ENCODE measurements at places on chromosomes 7 and 10.

DNA sequence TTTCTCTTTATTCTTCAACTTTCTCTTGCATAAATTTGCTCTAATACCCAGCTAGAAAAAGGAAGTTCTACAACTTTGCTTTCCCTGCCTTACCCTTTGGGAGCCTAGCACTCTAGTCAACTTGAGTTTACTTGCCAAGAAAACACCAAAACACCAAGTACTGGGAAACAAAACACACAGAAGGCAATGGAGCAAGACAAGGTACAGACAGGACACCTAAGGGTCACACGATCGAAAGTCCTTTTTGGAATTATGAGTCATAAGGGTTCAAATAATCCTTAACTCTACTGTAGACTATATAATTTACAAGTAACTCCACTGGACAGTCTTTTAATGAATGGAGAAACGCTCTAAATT, 42.6 kb upstream of the ANAPC16 start:
- no peak for DNase-seq

- no peak for DNase-seq
Observed at GRCh38 chr10:2913474-2913873, 153.9 kb upstream of the PFKP start.

GRCh38 chr10:5500162-5500670, 846 bp upstream of the CALML5 start:
- DNase-seq = no peak

- no peak for DNase-seq
Observed at GRCh38 chr7:158421361-158421760, 166.3 kb downstream of the PTPRN2 start.

- no peak for DNase-seq
Observed at GRCh38 chr10:103350175-103350516, 794 bp downstream of the PCGF6 start.

DNA sequence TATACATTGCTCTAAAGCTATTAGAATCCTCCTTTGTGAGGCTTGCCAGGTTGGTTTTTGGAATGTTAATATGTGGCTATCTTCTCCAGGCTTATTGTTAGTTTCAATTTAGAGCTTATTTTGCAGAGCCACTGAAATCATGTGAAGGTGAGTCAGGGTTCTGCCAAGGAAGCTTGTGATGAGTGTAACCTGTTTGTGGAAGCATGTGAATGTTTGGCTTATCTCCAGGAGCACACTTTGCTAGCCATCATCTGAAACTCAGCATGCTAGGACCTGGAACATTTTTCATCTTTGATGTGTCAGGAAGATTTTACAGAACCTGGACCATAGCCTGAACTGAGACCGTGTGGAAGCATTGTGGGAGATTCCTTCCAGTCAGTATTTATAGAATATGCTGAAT, 197.3 kb downstream of the PPP1R9A start:
- no peak for DNase-seq

DNA sequence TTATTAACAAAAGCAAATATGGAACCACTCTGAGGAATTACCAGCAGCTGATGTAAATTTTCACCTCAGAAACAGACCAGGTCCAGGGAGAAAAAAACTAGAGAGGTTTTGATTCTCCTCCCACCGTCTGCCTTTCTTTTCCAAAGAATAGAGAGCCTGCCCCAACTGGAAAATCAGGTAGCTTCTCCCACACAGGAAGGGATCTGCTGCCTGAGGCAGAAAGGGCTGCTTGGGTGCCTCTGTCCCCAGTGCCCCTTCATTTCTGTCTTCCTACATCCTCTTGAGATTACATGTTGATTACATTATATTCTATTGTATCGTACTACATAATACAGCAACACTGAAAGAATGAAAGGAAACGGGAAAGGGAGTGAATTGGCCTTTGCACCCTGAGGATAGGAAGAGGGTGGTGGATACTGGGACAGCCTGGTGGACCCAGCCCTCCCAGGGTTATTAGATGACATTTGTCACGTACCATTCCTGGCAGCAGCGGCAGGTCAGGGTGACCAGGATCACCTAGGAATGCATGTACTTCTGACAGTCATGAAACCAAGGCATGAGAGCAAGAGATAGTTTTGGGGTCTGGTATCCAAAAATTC, 8.9 kb downstream of the ST8SIA6 start:
- DNase-seq = no peak

DNA sequence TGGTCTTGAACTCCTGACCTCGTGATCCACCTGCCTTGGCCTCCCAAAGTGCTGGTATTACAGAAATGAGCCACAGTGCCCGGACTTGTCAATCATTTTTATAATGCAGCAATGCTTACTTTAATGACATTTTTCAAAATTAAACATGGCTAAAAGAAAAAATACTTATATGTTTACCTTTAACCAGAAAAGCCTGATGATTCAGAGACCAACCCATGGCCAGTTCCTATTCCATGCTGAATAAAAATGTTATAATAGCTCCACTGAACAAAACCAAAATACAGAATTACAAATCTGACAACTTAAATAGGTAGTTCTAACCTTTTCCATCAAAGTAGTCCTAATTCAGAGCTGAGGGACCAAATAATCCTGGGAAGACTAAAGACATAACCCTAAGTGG, 21.6 kb downstream of the ZNF438 start:
- no peak for DNase-seq

- peak; percentile 80 for DNase-seq
Observed at GRCh38 chr7:44257618-44258422, 57.0 kb downstream of the YKT6 start.

- no peak for DNase-seq
Observed at GRCh38 chr7:19275000-19275399, 129.8 kb upstream of the FERD3L start.

GRCh38 chr7:89312551-89312950, 517.0 kb upstream of the TEX47 start:
- no peak for DNase-seq

- DNase-seq = no peak
Observed at GRCh38 chr7:87337331-87337730, 8.1 kb upstream of the CROT start.

- DNase-seq = no peak
Observed at GRCh38 chr7:122014697-122015096, 129.4 kb downstream of the AASS start.

GRCh38 chr7:129401967-129402860, 32.0 kb upstream of the STRIP2 start:
- peak; percentile 16 for DNase-seq

GRCh38 chr7:91352091-91352490, 87.9 kb downstream of the FZD1 start:
- DNase-seq = no peak

GRCh38 chr7:20399521-20399920, 68.8 kb downstream of the ITGB8 start:
- no peak for DNase-seq

DNA sequence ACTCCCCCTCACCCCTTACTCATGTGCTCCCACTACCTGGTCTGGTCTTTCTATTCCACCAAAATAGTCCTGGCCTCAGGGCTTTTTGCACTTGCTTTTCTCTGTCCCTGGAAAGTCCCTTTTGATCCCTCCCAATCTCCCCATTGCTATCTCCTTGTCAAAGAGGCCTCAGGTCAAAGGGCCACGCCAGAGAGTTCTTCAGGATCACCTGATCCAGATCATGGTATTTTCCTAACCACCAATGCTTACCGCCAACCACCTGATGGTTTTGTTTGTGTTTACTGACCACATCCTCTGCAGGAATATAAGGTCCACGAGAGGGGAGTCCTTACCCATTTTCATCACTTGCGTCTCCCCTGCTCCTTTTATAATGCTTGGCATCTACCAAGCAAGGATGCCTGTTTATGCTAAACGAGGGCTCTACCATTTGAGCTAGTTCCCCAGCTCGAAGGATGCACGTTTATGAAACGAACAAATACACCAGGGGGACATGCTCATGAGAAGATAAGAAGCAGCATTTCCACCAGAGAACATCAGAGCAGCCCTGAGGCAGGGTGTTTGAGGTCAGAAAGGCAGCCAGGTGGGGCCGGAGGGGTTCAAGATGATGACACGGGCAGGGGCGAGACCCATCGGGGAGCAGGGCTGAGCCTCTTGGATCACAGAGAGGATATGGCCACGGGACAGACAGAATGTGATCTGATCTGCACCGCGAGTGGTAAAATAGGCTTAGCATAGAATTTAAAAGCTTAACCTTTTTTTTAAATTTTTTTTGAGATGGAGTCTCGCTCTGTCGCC, 43.1 kb upstream of the FOXK1 start:
- no peak for DNase-seq

DNA sequence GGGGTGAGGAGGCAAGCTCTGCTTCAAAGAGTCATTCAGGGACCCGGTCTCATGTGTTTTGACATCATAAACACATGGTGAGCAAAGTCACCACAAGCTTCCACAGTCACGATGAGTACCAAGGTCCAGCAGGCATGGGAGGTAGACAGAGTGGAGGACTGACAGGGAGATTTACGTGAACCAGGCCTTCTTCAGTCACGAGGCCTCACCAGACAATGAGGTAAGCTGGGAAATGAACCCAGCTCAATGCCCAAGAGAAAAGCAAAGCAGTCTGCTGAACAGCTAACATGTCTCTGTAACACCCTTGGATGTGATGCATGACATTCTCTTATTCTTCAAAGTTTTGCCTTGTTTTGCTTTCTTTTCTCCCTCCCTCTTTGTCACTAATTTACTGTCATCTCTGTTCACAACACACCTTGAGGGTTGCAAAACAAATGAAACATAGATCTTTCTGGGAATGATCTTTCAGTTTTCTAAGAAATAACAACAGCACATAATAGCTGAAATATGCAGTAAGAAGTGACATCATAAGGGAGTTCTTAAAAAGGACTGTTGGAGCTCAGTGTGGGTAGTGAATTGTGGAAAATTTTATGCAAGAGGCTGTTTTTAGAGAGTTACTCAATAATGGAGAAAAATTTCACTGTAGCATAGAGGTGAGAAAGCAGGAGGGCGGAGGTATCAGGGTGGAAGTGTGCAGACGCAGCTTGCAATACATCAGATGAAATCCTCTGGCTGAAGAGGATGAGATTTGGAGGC, 9.0 kb downstream of the PPP1R17 start:
- DNase-seq = no peak

- no peak for DNase-seq
Observed at GRCh38 chr10:122331100-122331499, 43.4 kb upstream of the PLEKHA1 start.

DNA sequence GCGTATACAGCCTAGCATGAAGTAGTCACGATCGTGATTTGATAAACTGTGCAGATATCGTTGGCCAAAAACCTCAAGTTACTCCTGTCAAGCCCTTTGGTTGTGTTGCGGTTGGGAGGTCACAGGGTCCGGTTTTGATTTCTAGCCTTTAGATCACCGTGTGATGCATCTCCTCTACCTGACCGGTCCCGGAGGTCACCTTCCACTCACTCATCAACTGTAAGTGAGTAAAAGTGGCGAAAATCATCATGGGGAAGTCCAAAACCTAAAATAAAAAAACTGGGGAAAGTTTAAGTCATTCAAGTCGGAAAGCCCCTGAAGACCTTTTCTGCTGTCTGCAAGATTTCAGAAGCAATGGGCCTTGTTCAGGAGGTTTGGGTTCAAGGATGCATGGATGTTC, 62.8 kb downstream of the ADARB2 start:
- DNase-seq = no peak
